ENCODE measurements at places on chromosomes 1 and 21. TPM values are rescaled to one million over a fixed set of nuclear protein-coding genes. Genes with fewer than 3 reads are reported as not detected.

DNA sequence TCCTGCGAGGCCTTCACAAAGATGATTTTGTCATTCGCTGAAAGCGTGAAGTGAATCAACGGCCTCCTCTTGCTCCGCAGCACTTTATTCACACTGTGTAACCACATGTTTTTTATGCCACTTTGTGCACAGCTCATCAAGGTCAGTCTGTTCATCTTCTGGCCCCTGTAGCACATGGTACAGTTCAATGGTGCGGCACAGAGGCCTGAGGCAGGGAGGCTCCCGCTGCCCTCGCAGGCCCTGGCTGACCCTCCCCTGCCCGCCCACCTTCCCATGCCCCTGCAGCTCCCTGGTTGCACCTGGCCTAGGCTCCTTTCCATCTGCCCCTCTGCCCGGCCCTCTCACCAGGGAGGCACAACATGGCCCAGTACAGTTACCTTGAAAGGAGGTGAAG is 87.5 kb downstream of the CD247 start:
- DNase-seq: no peak

- no peak for DNase-seq
Observed at GRCh38 chr21:37551331-37551992, 184.9 kb downstream of the DYRK1A start.

DNA sequence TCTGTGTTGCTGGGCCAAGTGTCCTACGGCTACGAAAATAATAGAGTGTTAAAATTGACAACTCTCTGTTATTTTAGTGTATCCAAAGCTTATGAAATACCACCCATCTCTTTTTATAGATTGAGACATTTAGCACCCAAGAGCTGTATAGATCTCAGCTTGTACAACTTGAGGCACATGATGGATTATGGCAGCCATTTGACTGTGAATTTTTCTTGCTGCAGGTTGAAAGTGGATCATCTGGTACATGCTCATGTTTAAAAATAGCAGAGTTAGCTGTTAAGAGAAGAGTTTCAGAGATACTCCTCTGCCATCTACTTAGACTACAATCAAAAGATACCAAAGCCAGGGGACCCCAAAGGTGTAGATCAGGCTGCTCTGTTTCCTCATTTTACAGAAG is 49.3 kb upstream of the FAM3B start:
- no peak for DNase-seq

GRCh38 chr1:204077979-204078696 is 5.2 kb downstream of the SOX13 start:
- peak; percentile 77 for DNase-seq

DNA sequence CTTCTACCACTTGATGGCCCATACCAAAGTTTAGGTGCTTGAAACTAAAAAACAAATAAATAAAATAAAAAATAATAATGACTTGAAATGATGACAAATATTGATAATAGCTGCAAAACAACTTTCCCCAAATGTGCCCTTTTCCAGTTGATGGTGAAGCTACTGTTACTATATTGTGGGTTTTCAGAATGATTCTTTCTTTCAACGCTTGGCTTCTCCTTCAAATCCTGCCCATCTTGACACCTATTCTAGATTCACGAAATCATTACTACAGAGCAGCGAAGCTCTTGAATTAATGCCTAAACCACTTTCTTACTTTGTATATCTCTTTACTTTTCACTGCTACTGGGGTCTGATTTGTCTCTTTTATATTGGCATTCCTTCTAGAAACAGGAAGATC is 9.2 kb upstream of the C1orf141 start:
- no peak for DNase-seq

GRCh38 chr1:207156826-207157225 is 52.8 kb downstream of the C4BPA start:
- no peak for DNase-seq

Gene CHODL
- 1.4 TPM for polyA plus RNA-seq

Gene KDF1
- polyA plus RNA-seq: 2.0 TPM

Measured in urinary bladder (tissue), 4 donors.